ENCODE measurements at places on chromosomes 3 and 15.

DNA sequence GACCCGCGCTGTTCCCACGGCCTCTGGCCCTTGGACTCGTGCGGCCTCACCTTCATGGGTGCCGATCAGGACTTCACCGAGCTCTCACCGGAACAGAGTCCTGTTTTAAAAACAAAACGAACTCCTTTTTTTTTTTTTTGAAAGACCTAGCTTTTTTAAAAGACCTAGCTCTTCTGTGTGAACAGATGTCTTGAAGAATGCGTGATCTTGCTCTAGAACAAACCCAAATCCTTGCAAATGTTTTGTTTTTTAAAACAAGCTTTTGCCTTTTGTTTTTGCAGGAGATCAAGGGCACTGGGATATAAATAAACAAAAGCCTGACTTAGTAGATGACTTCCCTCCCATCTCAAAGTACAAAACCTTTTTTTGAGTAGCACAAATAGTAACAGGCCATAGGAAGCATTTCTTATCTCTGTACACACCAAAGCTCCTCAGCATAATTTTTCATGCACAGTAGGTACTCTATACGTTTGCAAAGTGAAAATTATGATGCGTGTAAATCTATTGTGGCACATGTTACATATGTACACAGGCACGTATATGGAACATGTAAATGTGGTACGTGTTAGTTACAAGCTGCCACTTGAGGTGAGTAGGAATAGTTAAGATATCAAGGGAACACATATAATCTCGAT is 1.1 kb upstream of the MSL2 start:
- no peak for DNase-seq

DNA sequence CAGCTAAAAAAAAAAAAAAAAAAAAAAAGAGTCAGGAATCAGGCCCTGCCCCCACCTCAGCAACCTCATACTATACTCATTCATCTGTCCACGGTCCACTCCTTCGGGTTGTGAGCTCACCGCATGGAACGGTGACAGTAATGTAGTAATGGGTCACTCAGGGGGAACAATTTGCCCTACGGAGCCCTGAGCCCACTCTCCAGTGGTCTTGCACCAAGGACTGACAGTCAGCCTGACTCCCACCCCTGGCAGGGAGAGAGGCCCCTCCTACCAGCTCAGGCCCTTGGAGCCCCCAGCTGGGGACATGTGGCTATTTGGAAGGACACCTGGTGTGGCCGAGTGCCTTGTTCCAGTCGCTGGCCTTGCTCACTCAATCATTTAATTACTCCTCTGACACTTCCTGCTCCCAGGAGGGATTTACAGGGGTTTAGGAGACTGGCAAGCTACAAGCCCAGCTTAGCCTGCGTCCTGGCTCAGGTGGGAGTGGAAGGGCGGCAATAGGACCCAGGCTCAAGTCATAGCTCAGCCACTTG is 19.9 kb upstream of the CACNA2D2 start:
- DNase-seq, result no peak

DNA sequence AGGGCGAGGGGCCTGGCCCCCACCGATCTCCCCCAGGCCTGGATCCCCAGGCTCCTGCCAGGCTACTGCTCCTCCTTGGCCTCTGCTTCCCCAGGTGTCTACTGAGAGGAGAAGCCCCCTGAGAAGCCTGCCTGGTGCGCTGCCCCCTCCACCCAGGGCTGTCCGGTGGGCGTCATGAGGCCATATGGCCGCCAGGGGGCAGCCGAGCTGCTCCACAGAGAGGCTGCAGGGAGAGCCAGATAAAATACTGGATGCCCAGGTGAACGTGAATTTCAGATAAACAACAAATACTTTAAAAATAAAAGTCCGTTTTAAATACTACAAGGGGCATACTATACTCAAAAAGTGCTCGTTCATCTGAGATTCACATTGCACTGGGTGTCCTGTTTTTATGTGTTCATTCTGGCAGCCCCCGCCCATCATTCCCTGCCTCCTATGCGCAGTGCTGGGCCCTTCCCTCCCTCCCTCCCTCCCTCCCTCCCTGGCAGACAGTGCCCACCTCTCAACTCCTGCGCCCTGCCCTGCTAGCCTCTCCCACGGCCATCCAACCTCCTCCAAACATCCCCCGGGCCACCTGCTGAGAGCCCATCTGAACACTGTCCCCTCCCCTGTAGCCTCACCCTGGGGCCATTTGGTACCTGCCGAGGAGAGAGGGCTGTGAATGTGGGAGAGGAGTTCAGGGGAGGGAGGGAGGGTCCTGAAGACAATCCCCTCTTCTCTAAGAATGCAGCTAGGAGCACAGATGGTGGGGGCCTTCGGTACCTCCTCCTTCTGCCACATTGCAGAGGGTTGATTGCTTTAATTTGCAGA is 29.6 kb downstream of the PSTPIP1 start:
- DNase-seq, result peak; percentile 32

- DNase-seq, result peak; percentile 45
Measured at GRCh38 chr3:122101646-122102045, 46.5 kb downstream of the CD86 start.

DNA sequence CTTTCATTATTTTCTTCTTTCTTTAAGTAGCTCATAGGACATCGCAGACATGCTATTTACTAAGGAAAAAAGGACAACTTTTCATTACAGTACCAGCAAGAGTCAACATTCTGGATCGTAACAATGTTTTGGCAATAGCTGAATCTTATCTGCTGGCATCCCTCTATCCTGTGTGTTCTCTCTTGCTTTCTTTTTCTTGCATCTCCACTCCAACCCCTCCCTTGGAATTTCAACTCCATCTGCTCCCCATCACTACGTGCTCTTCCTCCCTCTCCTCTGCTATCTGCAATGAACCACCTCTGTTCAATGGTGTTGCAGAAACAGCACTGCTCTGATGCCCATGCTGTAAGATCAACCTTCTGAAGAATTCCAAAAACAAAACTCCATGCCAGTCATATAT is 106.6 kb downstream of the FBN1 start:
- DNase-seq, result no peak

DNA sequence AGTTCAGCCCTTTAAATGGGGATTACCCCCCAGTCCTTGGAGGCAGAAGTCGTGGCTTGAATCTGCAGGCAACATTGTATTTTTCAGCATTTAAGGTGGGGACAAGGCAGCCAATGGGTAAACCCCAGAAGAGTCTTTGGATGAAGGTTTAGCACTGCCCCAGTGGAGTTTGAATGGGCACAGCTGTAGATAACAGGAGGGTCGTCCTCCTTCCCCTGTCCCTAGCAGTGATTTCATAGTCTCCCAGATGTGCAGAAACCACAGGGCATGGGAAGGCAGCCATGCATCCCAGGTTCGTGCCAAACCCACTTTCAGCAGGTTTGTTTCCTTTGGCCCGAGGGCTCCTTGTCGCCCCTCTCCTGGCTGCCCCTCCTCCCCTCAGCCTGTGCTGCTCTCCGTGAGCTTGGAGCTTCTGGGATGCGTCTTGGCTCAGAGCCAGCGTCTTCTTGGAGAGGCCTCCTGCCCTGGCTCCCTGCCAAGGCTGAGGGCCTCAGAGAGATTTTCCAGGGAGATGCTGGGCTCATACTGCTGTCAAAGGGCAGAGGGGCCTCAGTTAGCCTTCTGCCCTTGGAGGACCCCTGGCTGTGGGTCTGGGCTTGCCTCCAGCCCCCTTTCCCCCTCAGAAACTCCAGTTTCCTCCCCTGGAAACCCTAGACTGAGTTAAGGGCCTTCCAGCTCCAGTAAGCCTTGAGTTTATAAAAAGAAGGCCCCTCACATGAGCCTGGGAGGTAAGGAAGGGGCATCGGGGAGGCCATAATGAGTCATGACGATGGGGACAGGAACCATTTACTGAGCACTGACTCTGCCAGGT is 48.9 kb upstream of the POLG start:
- DNase-seq, result no peak

DNA sequence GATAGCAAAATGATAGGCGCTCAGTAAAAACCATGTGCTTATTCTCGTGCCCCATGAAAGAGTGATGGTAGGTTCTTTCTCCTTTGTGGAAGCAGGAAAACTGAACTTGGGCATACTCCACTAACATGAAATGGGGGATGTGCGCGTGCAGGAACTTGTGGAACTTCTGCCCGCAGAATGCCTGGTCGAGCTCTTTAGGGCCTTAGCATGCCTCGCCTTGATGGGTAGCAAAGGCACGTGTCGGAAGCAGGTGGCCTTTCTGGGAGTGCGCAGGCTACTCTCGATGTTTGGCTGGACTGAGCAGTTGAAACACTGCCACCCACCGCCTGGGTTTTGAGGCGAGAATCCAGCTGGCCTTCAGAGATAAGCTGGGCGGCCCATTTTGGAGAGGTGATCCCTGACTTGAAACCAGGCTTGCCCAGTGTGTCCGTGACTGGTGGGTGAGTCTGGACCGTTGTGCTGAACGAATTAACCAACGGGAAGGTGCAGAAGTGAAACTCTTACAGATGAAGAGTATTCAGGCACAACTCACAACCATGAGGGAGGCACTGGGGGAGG is 842 bp downstream of the PCCB start:
- DNase-seq, result no peak

GRCh38 chr3:21934591-21934990 is 183.6 kb upstream of the ZNF385D start:
- no peak for DNase-seq

DNA sequence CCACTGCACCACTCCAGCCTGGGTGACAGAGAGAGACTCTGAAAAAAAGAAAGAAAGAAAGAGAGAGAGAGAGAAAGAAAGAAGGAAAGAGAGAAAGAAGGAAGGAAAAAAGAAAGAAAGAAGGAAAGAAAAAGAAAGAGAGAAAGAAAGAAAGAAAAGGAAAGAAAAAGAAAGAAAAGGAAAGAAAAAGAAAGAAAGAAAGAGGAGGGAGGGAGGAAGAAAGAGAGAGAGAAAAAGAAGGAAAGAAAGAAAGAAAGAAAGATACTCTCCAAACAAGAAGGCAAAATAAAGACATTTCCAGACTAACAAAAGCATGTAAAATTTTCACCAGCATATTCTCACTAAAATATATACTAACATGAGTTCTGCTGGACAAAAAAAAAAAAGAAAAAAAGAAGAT is 228.7 kb downstream of the DPH6 start:
- DNase-seq, result no peak

GRCh38 chr3:71062952-71063772 is 520.4 kb downstream of the FOXP1 start:
- no peak for DNase-seq

DNA sequence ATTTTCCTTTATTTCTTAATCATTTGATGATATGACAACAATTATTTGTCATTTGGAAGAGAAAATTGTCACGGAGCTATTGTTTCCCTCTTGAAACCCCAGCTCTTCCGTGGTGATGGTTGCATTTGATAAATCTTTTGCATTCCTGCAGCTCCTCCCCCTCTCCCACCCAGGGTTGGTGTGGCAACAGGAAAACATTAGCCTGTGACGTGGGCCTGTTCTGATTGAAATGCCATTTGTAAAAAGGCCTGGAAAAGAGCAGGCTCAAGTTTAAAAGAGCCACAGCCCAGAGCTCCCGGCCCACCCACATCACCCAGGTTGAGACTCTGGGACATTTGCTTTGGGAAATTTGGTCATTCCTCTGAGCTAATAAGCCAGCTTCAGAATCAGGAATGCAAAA is 282.5 kb downstream of the RPLP1 start:
- no peak for DNase-seq

- DNase-seq, result no peak
Measured at GRCh38 chr15:69592954-69593353, 140.3 kb downstream of the RPLP1 start.

DNA sequence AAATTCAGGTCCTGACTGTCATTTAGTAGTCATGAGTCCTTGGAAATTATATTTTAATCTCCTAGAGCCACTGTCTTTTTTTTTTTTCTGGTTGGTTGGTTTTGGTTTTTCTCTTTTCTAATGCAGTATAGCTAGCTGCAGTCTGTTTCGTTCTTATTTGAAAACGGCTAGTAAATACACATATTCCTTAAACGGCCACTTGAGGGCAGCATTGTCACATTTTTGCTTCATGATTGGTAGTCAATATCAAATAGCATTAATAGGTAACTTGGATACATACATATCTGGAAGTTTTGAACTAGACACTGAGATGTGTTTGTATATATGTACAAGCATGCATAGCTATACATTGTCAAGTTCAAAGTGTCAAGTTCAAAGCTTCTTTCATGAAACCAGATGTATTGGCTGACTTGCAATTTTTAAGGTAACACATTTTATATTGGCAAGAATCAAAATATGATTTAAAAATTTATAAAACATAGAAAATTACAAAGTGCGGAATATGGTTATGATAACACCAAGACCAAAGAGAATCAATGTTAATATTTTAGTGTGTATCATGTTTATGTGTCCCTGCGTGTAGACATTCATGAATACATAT is 22.5 kb downstream of the GABRA5 start:
- DNase-seq, result peak; percentile 11

- DNase-seq, result no peak
Measured at GRCh38 chr3:43048470-43048869, 57.4 kb downstream of the POMGNT2 start.

- DNase-seq, result no peak
Measured at GRCh38 chr3:30530084-30530483, 76.3 kb upstream of the TGFBR2 start.

DNA sequence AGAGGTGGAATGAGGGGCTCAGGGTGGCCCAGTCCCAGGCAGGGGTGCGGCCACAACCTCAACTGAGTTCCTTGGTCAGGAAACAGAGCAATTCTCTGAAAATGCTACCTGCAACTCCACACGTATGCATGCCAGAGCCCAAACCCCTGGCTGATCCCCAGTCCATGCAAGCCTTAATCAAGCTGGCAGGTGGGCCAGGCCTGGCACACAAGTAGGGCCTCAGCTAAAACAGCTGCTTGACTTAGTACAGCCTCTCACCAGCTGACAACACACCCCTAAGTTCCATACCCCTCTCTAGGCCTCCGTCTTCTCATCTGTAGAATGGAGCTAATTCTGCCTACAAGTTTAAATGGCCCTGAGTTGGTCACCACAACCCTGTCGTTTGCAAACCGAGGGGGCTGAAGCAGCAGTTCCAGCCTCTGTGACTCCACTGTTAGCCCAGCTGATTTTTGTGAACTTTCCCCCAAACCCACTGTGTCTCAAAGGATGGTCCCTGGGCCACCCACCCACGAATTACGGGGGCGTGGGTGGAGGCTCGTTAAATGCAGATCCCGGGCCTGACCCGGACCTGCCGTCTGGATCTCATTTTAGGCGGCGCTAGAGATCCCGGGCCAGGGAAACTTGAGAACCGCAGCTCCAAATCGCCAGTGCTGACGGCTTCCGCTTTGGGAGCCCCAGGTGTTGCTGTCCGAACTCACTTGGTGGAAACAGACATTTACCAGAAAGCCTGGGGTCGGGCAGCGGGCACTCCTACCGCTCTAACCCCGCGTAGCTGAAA is 927 bp downstream of the CHDH start:
- no peak for DNase-seq

DNA sequence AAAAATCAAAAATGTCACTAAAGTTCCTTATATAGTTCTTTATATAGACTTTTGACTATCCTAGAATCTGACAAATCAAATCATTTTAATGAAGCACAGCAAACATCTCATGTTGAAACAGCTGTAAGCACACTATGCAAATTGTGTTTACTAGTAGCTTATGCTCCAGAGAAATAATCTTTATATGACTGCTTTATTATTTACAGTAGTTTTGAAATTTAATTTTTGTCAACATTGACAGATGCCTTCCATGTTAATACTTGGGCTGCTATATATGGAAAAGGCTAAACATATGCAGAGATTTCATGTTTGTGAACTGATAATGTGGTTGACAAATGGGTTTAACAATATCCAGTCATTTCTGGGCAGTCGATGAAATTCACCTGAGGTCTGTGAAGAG is 616.8 kb downstream of the TAFA4 start:
- no peak for DNase-seq
